ENCODE measurements at places on chromosomes 11 and 22. TPM values are rescaled to one million over a fixed set of nuclear protein-coding genes. Genes with fewer than 3 reads are reported as not detected.

- no peak for DNase-seq
These were observed 3.3 kb upstream of the GCAT start for GRCh38 chr22:37804352-37804880.

GRCh38 chr11:130180896-130181294 is 21.3 kb downstream of the ST14 start:
- DNase-seq = no peak

Gene CCDC15
- 4.2 TPM for polyA plus RNA-seq

Gene CALCA
- polyA plus RNA-seq = 14.4 TPM

Data from right renal cortex interstitium (tissue), 3 donors.